Esophagus (tissue), 2 donors: ENCODE measurements at places on chromosomes 5 and 9. TPM values are rescaled to one million over a fixed set of nuclear protein-coding genes. Genes with fewer than 3 reads are reported as not detected.

Gene CRHBP
- polyA plus RNA-seq: 0.10 TPM

Gene NTNG2
- polyA plus RNA-seq: 0.18 TPM

Gene ZNF454
- 0.40 TPM for polyA plus RNA-seq

Gene P4HA2
- 11.5 TPM for polyA plus RNA-seq

Gene PLEKHG4B
- polyA plus RNA-seq: 0.16 TPM

Gene TTLL11
- 4.5 TPM for polyA plus RNA-seq

Gene EQTN
- not detected for polyA plus RNA-seq

Gene IL3
- not detected for polyA plus RNA-seq

Gene MTMR12
- 5.2 TPM for polyA plus RNA-seq

Gene IL31RA
- polyA plus RNA-seq: 0.01 TPM

Gene OTP
- not detected for polyA plus RNA-seq

Gene CAMK4
- 0.53 TPM for polyA plus RNA-seq

Gene SPINK13
- polyA plus RNA-seq: not detected

Gene CTNND2
- 0.09 TPM for polyA plus RNA-seq

Gene FOXD4L4
- 0.02 TPM for polyA plus RNA-seq

Gene SELENOP
- 32.2 TPM for polyA plus RNA-seq

Gene SARDH
- polyA plus RNA-seq: 0.20 TPM

Gene ADAMTS2
- 1.5 TPM for polyA plus RNA-seq

Gene PDLIM4
- polyA plus RNA-seq: 58.9 TPM

Gene PSAT1
- 9.9 TPM for polyA plus RNA-seq

Gene ROPN1L
- polyA plus RNA-seq: 0.16 TPM

Gene OSMR
- polyA plus RNA-seq: 7.6 TPM

Gene ANKRD34B
- polyA plus RNA-seq: not detected

Gene DOCK2
- polyA plus RNA-seq: 0.86 TPM

Gene SLC1A1
- 1.1 TPM for polyA plus RNA-seq

Gene RNF183
- 2.3 TPM for polyA plus RNA-seq

Gene OR1J2
- not detected for polyA plus RNA-seq

Gene SPINK5
- 1,309 TPM for polyA plus RNA-seq

Gene BTNL3
- polyA plus RNA-seq: 0.02 TPM

Gene CNTFR
- 0.22 TPM for polyA plus RNA-seq

Gene PLCXD3
- 0.10 TPM for polyA plus RNA-seq

Gene FOXD4L6
- polyA plus RNA-seq: 0.04 TPM

Gene ST8SIA4
- polyA plus RNA-seq: 0.36 TPM

Gene SLC6A7
- polyA plus RNA-seq: not detected

Gene PLAA
- 13.9 TPM for polyA plus RNA-seq

Gene SAXO1
- polyA plus RNA-seq: 0.02 TPM

Gene LVRN
- 0.16 TPM for polyA plus RNA-seq

Gene HCN1
- polyA plus RNA-seq: 0.01 TPM

Gene LRRC19
- polyA plus RNA-seq: not detected

Gene PTGS1
- 6.8 TPM for polyA plus RNA-seq

Gene ZNF658
- polyA plus RNA-seq: 2.0 TPM

Gene GALNT12
- polyA plus RNA-seq: 19.6 TPM
